ENCODE measurements at places on chromosomes 13 and 19.

DNA sequence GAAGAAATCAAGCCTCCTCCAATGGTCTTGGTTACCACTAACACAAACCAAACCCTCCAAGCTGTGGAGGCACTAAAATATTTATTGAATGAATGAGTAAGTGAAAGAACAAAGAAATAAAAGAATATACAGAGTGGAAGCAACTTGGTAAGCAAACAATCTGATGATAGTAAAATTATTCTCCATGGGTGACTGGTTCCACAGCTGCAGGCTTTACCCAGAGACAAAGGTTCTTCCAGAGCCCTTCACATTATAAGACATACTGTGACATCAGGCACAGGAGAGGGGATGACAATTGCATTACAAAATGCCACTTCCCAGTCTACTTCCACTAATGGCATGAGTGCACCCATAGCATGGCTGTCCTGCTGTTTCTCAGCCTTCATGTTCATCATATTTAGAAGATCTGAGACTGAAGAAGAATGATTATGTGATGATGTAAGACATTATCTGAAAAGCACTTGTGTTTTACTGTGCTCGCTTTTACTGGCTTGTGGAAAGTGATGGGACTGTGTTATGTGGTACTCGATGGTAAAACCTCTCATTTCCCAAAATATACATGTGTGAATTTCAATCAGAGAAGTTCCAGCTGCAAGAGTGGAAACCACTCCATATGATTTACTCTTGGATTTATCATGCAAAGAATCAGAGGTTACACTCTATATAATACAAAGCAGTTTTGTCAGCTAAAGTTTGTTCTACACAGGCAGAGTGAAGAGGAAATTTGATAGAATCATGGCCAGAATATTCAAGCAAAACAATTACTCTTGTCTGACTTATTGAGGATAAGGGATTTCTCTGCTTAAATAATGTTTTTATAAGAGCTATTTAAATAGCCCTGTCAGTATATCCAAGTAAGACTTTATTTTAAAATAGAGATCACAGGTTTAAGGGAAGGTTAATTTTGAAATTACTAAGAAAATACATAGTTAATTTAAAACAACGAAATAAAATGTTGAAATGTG is 220.2 kb upstream of the NBEA start:
- DNase-seq = no peak

DNA sequence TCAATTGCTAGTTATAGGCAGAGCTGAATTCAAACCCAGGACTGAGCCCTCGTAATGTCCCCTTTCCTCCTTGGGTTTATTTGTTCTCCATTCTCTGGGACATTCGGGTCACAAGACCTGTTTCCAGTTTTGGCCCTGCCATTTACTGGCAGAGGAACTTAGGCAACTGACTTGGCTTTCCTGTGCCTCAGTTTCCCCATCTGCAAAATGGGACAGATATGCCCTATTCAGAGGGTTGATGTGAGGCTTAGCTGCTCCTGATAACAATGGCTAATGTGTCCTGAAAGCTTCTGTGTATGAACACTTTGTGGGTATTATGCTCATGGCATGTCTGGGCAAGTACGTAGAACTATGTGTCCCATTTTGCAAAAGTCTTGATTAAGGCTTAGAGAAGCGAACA is 996 bp downstream of the ZNF524 start:
- DNase-seq = no peak

DNA sequence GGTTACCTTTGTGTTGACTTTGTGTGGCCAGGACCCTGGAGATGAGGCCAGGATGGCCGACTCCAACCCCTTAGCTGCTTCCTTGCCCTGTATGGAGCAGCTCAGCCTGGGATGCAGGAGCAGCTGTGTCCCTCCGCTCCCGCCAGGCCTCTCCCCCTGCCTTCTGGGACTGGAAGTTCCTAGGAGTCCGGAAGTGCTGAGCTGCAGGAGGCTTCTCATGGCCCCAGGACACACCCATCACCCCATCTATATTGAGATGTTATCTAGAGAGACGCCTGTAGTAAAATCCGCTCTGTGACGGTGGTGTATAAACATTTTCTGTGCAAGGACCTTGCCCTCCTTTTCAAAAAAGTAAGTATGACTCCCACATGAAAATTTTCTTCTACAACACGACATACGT is 27.0 kb downstream of the WTIP start:
- DNase-seq = no peak

DNA sequence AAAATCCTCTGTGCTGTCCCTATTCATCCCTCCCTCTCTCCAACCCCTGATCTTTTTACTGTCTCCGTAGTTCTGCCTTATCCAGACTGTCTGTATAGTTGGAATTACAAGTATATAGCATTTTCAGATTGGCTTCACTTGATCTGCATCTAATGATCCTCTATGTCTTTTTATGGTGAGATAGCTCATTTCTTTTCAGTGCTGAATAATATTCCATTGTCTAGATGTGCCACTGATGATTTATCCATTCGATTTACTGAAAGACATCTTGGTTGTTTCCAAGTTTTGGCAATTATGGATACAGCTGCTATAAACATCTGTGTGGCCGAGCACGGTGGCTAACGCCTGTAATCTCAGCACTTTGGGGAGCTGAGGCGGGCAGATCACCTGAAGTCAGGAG is 19.1 kb downstream of the IRGC start:
- no peak for DNase-seq

GRCh38 chr19:33214596-33214995 is 11.1 kb downstream of the SLC7A10 start:
- no peak for DNase-seq

- no peak for DNase-seq
Measured at GRCh38 chr19:29503785-29504184, 22.0 kb upstream of the VSTM2B start.

GRCh38 chr19:55147545-55148251 is 1.3 kb downstream of the TNNT1 start:
- no peak for DNase-seq

DNA sequence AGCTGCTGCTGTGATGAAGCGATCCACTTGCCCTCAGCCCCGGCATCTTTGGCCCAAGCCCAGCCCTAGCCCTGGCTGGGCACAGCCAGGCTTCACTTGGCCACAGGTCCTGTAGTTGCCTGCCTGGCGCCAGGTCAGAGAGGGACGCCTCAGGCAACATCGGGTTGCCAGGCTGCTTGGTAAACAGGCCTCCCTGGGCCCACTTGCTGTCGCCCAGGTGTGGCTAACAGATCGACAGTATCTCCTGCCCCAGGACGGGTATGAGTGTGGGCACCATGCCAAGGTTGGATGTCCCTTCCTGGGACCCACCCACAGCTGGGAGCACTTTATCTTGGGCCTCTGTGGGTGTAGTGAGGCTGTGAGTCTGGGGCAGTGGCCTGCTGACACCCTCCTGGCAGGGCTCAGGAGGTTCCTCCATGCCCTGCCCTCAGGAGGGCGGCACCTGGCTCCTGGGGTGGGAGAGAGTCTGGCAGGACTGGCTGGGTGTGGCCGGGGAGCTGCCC is 27.8 kb downstream of the CARM1 start:
- DNase-seq = no peak

DNA sequence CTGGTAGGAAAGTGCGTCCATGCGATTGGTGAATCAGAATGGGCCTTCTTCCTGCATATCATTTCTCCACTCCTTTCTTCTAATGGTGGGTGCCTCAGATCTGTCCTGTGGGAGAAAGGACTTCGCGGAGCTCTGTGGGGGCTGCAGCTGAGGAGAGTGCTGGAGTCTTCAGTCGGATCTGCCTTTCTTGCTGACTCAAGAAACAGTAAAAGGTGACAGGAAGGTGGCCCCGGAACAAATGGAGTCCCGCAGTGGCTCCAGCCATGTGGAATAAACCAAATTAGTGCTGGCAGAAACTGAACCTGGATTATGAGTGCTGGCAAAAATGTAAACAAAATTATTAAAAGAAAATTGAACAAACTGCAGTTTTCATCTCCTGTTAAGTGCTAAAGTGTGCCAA is 15.1 kb upstream of the GAS6 start:
- DNase-seq = no peak

GRCh38 chr13:51267622-51268021 is 45.4 kb downstream of the FAM124A start:
- DNase-seq = no peak

DNA sequence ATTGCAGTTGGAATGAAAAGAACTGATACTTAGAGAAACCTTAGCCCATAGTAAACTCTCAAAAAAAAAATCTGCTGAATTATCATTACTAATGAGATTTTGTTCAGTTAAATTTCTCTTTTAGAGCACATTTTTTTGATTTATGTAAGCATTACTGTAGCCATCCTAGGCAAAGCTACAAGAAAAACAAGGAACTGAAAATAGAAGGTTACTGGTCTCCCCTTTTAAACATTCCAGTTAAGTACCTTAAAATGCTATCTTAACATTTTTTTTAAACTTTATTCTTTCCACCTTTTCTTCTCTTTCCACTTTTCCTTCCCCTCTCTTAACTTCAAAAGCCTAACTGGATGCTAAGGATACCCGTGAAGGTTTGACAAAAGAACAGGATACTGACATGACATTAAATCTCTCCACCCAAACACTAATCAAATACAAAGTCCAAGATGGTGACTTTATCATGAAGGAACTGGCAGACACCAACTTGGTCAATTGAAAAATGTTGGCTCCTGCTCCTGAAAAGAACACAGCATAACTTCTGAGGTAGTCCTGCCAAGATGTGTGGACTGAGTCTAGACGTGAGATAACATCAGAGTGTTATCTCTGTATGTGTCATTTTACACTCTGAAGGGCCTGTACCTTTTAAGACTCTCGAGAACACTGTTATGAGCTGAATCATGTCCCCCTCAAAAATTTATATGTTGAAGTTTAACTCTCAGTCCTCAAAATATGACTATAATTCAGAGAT is 29.5 kb upstream of the SACS start:
- no peak for DNase-seq

- DNase-seq = no peak
Measured at GRCh38 chr13:18961383-18962117, 220.1 kb downstream of the TUBA3C start.

- no peak for DNase-seq
Measured at GRCh38 chr19:5718579-5719273, 1.2 kb downstream of the LONP1 start.

GRCh38 chr13:35471706-35472322 is 4.7 kb downstream of the MAB21L1 start:
- DNase-seq = no peak

DNA sequence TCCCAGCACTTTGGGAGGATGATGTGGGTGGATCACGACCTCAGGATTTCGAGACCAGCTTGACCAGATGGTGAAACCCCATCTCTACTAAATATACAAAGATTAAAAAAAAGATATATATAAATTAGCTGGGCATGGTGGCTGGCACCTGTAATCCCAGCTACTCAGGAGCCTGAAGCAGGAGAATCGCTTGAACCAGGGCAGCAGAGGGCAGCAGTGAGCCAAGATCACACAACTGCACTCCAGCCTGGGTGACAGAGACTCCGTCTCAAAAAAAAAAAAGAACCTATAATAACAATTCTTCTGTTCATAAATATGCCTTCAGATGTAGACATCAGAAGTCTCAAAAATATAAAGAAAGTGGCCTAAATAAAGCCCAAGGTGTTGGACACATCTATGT is 7.6 kb downstream of the ZNF737 start:
- DNase-seq = no peak

GRCh38 chr19:2083174-2083854 is 12.8 kb downstream of the MOB3A start:
- peak; percentile 77 for DNase-seq

DNA sequence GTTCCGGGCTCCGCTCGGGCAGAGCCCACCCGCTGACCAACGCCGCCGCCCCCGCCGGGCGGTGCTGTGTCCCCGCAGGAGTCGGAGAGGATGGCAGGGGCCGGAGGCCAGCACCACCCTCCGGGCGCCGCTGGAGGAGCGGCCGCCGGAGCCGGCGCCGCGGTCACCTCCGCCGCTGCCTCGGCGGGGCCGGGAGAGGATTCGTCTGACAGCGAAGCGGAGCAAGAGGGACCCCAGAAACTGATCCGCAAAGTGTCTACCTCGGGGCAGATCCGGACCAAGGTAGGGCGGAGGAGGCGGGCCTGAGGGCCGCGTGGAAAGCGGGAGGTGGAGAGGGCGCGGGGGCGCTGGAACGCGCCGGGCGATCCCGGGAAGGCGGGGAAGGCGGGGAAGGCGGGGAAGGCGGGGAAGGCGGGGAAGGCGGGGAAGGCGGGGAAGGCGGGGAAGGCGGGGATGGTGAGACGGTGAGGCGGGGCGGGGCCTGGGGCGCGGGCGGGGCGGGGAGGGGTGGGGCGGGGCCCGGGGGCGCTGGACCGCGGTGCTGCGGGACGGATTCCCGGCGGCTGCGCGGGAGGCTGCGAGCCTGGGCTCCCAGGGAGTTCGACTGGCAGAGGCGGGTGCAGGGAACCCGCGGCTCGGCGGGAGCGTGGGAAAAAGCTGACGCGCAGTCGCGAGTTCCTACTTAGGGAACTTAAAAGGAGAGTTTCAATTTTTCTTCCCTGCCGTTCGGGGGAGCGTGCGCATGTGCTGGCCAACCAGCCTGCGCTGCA is 421 bp downstream of the DGKH start:
- DNase-seq = peak; percentile 66

DNA sequence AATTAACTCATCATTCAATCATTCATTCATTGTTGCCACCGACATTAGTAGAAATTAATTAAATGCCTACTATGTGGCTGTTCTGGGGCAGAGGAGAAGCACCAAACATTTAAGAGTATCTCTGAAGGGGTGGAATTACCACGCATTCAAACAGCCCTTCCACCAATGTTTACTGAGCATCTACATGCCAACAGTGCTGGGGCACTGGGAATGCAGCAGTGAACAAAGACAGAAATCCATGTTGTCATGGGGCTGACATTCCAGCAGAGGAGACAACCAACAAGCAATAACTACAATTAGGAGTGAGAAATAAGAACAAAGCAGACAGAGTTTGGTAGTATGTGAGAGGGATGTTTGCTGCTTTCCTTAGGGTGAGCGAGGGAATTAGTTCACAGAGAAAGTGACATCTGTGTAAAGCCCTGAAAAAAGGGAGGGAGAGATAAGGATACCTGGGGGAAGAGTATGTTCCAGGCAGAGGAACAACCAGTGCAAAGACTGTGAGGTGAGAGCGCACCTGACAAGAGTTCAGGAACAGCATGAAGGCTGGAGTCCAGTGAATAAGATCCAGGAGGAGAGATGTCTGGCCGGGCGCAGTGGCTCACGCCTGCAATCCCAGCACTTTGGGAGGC is 1.3 kb upstream of the PAK4 start:
- DNase-seq = no peak

DNA sequence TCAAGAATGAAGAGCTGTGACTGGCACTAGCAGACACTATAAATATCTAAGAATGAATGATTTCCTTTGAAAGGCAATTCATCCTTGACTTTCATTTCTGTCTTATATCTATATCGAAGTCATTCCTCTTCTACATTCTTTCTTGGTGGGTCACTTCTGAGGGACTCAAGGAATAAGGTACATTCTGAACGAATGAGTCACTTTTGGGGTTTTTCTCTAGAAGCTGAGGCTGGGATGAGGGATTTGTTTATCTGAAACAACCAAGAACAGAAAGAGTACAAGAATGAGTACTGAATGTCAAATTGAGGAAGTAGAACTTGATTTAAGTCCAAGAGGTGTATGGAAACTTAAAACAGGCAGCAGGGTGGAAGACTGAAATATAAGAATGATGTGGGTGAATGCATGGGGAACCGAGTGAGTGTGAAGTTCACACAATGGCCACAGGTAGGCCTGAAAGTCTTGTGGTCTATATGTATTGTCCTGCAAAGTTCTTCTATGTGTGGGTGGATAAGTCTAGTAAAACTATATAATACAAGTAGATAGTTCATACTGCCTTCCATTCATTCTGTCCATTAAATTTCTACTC is 343.9 kb downstream of the OXGR1 start:
- DNase-seq = no peak

Data from CD4-positive, alpha-beta T cell treated with Interleukin-10 for 1 hour (primary cell).